ENCODE measurements at places on chromosomes 4 and X.

- DNase-seq: no peak
Measured at GRCh38 chrX:119614776-119615175, 8.6 kb upstream of the NKRF start.

DNA sequence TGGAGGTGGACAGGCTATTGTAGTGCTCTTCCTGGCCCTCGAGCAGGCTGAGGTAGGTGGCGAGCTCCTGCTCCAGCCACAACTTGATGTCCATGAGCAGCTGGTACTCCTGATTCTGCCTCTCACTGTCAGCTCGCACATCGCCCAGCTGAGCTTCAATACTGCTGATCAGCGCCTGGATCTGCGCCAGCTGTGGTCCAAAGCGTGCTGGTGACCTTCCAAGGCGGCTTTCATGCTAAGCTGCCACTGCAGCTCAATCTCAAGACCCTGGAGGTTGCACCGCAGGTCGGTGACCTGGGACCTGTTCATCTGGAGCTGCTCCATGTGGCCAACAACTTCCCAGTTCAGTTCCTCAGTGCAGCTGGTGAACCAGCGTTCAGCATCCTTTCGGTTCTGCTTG, 31.2 kb downstream of the LRIT3 start:
- DNase-seq: no peak

DNA sequence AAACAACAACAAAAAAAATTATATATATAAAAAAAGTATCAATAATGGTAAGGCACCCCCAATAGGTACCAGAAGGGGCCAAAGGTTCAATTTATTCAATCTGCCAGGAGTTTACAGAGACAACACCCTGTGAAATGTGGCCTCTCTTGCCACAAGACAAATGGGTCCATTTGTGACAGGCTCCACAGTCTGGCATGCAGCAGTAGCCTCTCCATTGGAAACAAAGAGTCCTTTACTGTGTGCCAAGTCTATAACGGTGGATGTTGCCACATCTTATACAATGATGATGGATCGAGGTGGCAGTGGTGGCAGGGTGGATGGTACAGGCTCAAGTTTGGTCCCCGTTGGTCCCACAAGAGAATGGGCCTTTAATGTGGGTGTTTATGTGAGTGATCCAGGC, 70.1 kb upstream of the SH3RF1 start:
- no peak for DNase-seq

DNA sequence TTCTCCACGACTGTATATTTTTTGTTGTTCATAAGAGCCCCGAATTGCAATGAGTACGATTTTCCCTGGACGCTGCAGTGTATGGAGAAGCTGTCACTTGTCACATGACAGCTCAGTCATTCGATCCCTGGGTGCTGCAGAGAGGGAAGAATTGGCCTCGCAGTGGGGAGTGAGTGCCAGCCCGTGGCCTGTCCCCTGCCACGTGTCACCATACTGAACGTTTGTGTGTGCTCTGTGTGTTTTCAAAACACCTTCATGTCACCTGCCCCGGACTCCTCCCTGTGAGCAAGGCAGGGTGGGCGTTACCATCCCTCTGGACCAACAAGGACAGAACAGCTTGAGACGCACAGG, 77.9 kb downstream of the TBL1X start:
- no peak for DNase-seq

GRCh38 chrX:44435047-44435446, 91.6 kb upstream of the EFHC2 start:
- DNase-seq: no peak

Data from activated CD4-positive, CD25-positive, alpha-beta regulatory T cell (primary cell).